ENCODE measurements at places on chromosomes 12 and 14.

DNA sequence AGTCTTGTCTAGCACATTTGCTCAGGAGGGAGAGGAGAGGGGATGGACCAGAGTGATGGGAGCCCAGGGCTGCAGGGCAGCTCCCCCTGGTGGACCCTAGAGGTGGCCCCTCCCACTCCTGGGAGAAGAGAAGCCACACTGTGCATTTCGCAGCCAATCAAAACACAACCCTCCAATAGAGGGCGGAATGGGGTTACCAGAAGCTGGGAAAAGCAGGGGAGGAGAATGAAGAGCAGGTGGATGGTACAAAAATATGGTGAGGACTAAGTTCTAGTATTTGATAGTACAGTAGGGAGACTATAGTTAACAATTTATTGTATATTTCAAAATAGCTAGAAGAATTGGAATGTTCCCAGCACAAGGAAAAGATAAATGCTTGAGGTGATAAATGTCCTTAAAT lies 23.6 kb downstream of the VASH1 start:
- DNase-seq, result peak; percentile 78

DNA sequence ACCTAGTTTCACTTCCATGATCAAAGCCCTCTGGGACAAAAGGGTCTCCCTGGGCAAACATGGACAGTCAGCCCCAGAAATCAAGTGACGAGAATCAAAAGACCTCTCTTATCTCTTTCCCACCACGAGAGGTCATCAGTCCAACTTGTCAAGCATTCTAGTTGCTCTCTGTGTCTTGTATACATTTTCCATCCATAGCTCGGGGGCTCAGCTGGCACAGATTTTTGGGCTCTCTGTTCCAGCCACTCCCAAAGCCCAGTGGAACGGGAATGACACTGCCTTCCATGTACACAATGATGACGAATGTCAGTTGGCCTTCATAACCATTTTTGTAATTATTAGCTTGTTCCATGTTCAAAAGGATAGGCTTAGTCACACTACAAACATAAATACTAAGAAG lies 29.7 kb downstream of the NOS1 start:
- DNase-seq, result no peak

- DNase-seq, result peak; percentile 38
Observed at GRCh38 chr14:55180434-55180833, 11.0 kb downstream of the DLGAP5 start.

- no peak for DNase-seq
Observed at GRCh38 chr12:116150001-116150400, 127.5 kb downstream of the MED13L start.

GRCh38 chr14:52222901-52223300 lies 44.6 kb upstream of the PTGDR start:
- DNase-seq, result no peak
